Mammary microvascular endothelial cell (primary cell): ENCODE measurements at places on chromosomes 11 and 22. TPM values are rescaled to one million over a fixed set of nuclear protein-coding genes. Genes with fewer than 3 reads are reported as not detected.

The ZP1 gene
- total RNA-seq = not detected in 2 replicates

The APLNR gene
- total RNA-seq = 0.27 TPM in 1 of 2 replicates, not detected in the other

The PATE2 gene
- total RNA-seq = 1.3 TPM in 1 of 2 replicates, not detected in the other

The PLAAT5 gene
- not detected in 2 replicates for total RNA-seq

The SMIM38 gene
- total RNA-seq = not detected in 2 replicates

The C11orf42 gene
- total RNA-seq = not detected in 2 replicates

The TST gene
- total RNA-seq = 36.4 and 40.8 TPM in 2 replicates

The APOC3 gene
- not detected in 2 replicates for total RNA-seq

The DUSP8 gene
- total RNA-seq = 3.3 and 3.7 TPM in 2 replicates

The ZFTA gene
- 10.9 and 22.9 TPM in 2 replicates for total RNA-seq

The SLC22A8 gene
- total RNA-seq = not detected in 2 replicates

The THY1 gene
- total RNA-seq = under 0.01 and 0.98 TPM in 2 replicates
